ENCODE measurements at places on chromosomes 7 and 10.

DNA sequence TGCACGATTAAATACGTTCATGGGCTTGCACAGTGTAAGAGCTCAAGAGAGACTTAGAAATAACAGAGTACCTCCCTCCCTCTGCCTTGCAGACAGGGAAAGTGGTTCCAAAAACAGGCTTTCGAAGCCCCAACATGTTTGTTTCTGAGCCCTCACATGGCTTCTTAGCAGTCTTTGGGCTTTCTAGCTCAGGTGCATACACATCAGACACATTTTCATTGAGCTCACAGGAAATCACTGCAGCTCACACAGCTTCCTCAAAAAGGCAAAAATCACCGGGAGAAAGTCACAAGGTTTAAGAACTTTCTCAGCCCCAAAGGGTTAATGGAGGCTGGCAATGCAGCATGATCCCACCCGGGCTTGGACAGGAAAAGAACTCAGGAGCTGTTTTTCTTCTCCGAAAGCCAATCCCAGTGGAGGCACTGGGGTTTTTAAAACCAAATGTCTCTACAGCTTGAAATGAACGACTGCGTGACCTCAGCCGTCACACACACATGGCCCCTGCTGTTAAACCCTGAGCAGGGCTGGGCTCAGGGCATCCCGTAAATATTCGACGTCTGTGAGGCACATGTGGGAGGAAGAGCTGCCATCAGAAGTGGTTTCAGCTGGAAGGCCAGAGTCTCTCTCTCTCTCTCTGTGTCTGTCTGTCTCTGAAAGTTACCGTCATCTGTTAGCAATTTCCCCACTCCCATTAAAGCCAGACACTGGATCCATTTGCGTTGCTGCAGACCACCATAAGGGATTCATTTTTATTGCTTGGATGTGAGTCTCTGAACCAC lies 69.7 kb downstream of the CALML3 start:
- no peak for DNase-seq

DNA sequence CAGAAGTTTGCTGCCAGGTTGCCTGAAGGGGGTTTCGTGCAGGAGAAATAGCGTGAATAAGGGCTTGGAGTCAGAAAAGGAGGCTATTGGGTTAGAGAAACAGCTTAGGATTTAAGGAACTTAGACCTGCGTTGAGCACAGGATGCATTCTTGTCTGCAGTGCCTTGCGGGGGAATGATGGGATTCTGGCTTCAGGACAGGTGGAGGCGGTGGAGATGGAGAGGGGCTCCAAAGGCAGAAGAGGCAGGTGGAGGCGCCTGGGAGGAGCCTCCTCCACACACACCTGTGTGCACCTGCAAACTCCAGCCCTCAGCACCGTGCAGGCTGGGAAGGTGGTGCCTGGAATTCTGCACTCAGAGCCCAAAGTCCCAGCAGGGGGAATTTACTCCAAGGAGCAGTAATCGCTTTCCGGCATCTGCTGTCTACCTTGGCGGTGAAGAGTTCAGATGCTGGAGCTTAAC lies 1.8 kb downstream of the CLIP2 start:
- DNase-seq = no peak

DNA sequence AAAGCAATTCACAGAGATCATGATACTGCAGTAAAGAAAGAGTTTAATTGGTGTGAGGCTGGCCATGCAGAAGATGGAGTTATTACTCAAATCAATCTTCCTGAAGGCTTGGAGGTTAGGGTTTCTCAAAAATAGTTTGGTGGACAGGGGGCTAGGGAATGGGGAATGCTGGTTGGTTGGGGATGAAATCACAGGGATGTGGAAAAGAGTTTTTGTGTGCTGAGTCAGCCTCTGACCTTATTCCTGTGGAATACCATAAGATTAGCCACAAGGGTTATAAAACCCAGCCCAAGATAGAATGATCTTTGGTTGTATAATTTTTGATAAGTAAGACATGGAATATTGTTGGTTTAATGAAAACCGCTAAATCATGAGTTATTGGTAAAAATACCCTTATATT lies 764.3 kb downstream of the TYW1 start:
- no peak for DNase-seq

GRCh38 chr10:72654720-72655119 lies 28.8 kb upstream of the MICU1 start:
- DNase-seq = no peak

- DNase-seq = no peak
Measured at GRCh38 chr7:81956520-81956919, 186.7 kb upstream of the HGF start.

DNA sequence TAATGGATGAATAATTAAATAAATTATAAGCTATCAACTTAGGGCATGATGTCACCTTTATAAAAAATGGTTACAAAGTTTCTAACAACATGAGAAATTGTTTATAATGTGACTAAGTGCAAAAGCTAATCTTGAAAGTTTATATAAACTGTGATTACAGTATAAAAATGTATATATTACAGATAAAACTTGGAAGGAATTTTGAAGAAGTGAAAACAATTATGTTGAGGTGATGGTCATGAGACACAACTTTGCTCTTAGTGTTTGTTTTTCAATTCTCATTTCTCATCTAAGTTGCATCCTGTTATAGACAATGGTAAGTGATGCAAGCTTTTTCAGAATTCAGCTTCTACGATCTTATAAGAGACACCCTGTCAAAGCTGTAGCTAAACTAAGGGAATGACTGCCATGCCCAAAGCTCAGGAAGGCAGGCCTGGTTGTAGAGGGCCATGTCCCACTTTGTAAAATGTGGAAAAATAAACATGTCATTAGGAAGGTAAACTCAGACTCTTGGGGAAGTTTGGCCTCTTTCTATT lies 23.9 kb downstream of the MACC1 start:
- DNase-seq = no peak

- no peak for DNase-seq
Measured at GRCh38 chr7:35971133-35971891, 170.5 kb downstream of the SEPTIN7 start.

DNA sequence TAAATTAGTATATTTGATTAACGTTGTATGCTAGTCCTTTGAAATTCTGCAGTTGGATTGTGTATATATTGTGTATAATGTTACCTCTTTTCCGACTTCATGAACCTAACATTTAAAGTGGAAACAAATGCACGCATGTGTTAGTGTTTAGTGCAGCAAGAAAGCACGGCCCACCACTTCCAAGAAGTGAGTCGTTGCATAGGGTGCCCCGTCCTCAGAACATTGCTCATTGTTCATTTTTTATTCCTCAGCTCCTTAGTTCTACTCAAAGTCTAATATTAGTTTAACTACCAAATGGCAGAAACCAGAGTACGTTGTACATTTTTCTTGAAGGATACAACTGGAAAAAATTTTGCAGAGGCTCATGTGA lies 407.6 kb downstream of the AUTS2 start:
- DNase-seq = no peak

GRCh38 chr10:74025380-74025978 lies 27.6 kb downstream of the VCL start:
- DNase-seq = no peak

DNA sequence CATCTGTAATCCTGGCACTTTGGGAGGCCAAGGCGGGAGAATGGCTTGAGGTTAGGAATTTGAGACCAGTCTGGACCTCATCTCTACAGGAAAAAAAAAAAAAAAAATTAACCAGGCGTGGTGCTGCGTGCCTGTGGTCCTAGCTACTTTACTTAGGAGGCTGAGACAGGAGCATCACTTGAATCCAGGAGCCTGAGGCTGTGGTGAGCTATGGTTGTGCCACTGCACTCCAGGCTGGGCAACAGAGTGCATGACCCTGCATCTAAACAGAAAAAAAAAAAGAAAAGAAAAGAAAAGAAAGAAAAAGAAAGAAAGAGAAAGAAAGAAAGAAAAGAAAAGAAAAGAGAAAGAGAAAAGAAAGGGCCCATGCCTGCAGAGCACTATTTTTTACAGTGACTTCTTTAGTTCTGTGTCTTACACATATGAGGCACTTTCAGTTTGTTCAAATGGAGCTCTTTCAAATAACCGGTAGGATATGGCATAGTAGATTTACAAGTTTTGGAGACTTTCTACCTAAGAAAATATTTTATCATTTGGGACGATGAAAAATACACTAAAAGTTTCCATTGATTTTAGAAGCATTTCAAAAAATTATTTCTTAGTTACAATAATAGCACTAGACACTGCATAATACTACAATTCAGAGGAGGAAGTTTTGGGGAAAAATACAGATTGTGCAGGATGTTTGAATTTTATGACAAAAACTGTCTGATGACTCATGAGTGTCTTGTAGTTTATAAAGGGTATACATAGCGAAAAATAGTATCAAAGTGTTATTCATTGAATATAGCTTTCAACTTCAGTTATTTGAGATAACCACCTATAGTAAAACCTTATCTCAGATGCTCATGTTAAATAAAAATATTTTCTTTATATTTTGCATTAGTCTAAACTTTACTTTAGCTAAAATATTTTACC lies 75.9 kb downstream of the MDFIC start:
- no peak for DNase-seq

GRCh38 chr7:130970196-130970595 lies 236.2 kb upstream of the KLF14 start:
- no peak for DNase-seq

DNA sequence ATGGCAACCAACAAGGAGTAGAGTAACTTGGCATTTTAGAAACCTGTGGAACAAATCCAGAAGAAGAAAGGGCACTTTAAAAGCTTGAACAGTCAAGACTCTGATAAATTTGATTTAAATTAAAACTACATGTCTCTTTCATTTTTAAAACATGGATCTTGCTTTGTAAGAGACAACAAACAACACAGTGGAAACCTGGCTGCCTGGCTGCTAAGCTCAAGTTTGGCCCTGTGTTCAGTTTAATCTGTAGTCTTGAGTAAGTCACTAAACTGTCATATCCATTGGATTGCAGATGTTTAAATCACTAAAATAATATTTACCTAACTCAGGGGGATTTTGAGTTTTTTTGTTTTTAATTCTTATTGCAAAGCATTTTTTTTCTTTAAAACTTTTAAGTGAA lies 374.9 kb upstream of the SEMA3D start:
- no peak for DNase-seq

GRCh38 chr7:131745390-131746248 lies 189.2 kb upstream of the PODXL start:
- DNase-seq = no peak

GRCh38 chr7:96331775-96332174 lies 9.9 kb upstream of the SLC25A13 start:
- DNase-seq = no peak
